Heart left ventricle (tissue), 16 donors: ENCODE measurements at places on chromosomes 2 and 18. TPM values are rescaled to one million over a fixed set of nuclear protein-coding genes. Genes with fewer than 3 reads are reported as not detected.

DNA sequence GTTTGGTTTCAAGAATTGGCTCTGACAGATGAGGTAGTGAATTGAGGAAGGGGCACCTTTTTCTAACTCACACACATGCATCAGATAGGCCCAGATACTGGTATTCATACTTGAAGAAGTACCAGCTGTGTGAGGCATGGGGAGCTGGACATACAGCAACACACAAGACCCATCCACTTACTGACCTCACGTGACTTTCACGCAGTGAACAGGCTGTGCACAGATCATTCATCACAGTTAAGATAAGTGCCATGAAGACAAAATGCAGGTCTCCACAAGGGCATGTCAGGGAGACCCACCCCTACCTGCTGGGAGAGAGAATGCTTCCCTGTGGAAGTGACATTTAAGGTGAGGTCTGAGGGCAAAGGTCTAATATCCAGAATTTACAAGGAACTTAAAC is 38.6 kb downstream of the SP110 start:
- DNase-seq = no peak
- no peaks in the 10 kb centered on the region for H3K27me3 ChIP-seq
- no peaks in the 10 kb centered on the region for H3K4me1 ChIP-seq
- H3K36me3 ChIP-seq = no peaks in the 10 kb centered on the region

GRCh38 chr2:241412144-241412543 is 56.1 kb downstream of the FARP2 start:
- H3K27me3 ChIP-seq = no peaks in the 10 kb centered on the region
- H3K36me3 ChIP-seq = peaks cover 97% of the 10 kb centered on the region
- no peak overlapping the region for H3K4me3 ChIP-seq
- no peak for DNase-seq

DNA sequence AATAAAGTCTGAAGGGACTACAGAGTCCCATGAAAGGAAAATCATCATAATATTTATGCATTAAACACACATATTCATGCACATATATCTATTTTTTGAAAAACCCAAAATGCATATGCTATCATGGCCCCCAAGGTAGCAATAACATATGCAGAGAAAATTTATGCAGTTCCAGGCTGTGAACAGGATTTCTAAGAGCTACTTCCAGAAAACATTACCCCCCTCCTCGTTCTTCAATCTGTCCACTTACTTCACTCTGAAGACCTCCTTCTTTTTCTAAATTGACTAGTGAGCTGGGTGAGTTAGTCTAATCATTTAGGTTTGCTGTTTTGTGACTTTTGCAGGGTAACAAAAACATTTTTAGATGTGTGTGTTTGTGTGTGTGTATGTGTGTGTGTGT is 376.4 kb upstream of the ZEB2 start:
- no peaks in the 10 kb centered on the region for H3K4me1 ChIP-seq
- no peak overlapping the region for H3K27ac ChIP-seq
- H3K4me3 ChIP-seq = no peak overlapping the region
- H3K27me3 ChIP-seq = no peaks in the 10 kb centered on the region
- H3K36me3 ChIP-seq = no peaks in the 10 kb centered on the region

DNA sequence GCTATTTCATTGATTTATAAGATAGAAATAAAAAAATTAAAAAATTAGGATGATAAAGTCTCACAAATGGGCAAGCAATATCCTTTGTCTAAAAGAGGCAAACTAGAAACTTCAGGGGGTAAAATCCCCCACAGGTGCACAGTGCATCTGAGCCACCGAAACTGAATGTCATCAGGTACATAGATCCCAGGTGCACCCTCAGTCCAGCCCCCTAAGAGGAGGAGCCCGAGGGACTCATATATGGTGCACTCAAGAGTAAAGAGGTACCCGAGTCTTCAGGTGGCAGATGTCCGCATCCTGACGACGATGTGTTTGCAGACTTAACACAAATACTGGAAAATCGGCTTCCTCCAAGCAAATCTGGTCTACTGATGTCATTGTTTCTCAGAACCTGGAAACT is 11.3 kb downstream of the QPCT start:
- H3K4me3 ChIP-seq = no peak overlapping the region
- no peaks in the 10 kb centered on the region for H3K4me1 ChIP-seq
- H3K36me3 ChIP-seq = no peaks in the 10 kb centered on the region
- H3K27me3 ChIP-seq = no peaks in the 10 kb centered on the region

Gene LHCGR
- 1.4 TPM for total RNA-seq

DNA sequence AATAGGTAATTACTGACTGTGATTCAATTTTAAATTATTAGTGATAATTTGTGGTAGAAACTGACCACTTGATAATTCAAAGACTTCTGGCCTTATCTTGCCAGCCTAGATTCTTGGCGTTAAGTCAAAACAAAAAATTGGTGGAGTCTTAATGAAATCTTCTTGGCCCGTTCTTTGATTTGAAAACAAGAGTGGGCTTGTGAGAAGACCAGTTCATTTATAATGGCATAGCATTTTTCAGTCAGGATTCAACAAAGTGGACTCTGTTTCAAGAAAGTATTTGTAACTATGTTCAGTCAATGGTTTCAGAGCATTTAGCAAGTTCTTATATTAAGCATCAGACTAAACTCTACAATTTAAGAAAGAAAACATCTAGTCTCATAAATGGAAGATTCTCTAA is 26.0 kb downstream of the ITGA4 start:
- H3K27ac ChIP-seq = no peak overlapping the region
- H3K27me3 ChIP-seq = no peaks in the 10 kb centered on the region
- H3K4me1 ChIP-seq = no peaks in the 10 kb centered on the region
- peaks cover 69% of the 10 kb centered on the region for H3K36me3 ChIP-seq

Gene NOL4
- not detected for total RNA-seq

Gene GALR1
- total RNA-seq = not detected

DNA sequence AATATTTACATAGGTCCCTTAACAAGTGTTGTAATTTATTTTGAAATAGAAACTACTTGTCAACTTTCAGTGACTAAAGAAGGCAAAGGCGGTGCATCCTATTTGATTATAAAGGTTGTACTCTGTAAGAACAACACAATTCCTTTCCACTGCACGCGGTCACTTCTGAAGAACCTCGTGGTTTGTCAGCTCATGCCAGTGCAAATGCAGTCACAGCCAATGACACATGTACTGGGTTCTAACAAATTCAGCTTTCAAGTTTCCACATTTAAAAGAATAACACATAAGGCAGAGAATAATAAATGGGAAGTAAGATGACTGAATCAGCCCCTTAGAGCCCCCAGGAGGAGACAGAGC is 39.7 kb downstream of the CYB5A start:
- peaks cover 21% of the 10 kb centered on the region for H3K36me3 ChIP-seq
- H3K27ac ChIP-seq = no peak overlapping the region
- no peak for DNase-seq
- peaks cover 27% of the 10 kb centered on the region for H3K4me1 ChIP-seq
- no peak overlapping the region for H3K4me3 ChIP-seq

DNA sequence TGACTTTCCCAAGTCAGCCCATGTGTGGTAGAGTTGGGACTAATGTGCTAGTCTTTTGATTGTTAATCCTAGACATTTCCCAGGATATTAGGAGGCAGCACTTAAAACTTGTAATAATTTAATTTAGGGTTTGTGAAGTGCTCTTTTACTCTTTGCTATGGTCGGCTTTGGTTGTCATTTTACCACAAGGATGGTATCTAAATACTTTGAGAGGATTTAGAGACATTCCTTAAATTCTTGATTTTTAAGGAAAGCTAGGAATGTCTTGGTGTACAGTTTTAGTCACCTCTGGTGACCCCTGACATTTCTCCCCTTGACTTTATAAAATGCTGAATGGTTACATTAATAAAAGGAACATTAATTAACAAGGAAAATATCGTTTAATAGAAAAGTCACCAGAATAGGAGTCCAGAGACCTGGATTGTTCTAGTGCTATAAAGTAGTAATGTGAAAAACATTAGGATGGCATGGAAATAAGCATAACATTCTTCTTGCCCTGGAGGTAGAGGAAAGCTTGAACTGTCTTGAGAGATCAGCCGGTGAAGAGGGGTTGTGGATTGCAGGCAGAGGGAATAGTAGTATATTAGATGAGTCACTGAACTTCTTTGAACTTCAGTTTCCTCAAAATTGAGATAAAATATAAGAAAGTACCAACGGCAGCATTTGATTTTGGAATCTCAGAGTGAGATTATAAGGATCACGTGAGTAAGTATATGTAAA is 209.2 kb downstream of the MCFD2 start:
- H3K4me3 ChIP-seq = no peak overlapping the region
- H3K36me3 ChIP-seq = no peaks in the 10 kb centered on the region
- no peak for DNase-seq
- H3K4me1 ChIP-seq = peaks cover 41% of the 10 kb centered on the region

DNA sequence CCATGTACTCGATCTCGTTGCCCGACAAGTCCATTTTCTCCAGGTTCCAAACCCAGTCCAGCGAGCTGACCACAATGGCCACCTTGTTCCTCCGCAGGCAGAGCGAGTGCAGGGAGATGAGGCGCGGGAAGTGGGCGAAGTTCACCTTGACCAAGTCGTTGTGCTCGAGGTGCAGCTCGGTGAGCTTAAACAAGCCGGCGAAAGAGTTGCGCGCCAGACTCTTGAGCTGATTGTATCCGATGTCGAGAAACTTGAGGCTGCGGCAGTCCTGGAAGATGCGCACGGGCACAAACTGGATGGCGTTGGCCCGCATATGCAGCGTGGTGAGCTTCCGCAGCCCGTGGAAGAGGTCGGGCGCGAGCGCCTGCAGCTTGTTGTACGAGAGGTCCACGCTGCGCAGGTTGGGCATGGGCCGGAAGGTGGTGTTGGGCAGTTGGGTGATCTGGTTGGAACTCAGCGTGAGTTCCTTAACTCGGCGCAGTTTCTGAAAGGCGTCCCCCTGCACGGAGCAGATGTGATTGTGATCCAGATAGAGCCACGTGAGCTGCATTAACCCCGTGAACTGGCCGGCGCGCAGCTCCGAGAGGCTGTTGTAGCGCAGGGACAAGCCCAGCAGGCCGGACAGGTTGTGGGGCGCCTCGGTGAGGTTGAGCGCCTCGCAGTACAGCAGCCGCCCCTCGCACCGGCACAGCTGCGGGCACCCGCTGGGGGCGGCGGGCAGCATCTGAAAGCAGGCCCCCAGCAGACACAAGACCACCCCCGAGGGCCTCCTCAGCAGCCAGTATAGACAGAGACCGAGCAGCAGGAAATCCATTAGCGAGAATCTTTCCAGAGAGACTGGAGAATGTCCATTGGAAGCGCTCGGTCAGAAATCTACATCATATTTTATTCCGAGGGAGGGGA is 1.3 kb downstream of the LRRTM1 start:
- no peaks in the 10 kb centered on the region for H3K36me3 ChIP-seq
- no peak for DNase-seq
- peaks cover 17% of the 10 kb centered on the region for H3K4me1 ChIP-seq
- H3K27me3 ChIP-seq = peaks cover 51% of the 10 kb centered on the region

GRCh38 chr2:39455826-39456225 is 18.7 kb upstream of the MAP4K3 start:
- H3K4me1 ChIP-seq = peaks cover 3% of the 10 kb centered on the region
- no peak for DNase-seq
- no peaks in the 10 kb centered on the region for H3K36me3 ChIP-seq
- no peak overlapping the region for H3K4me3 ChIP-seq

- no peaks in the 10 kb centered on the region for H3K36me3 ChIP-seq
- H3K27me3 ChIP-seq = no peaks in the 10 kb centered on the region
- H3K4me3 ChIP-seq = no peak overlapping the region
Measured at GRCh38 chr2:168515502-168515901, 59.4 kb downstream of the CERS6 start.

DNA sequence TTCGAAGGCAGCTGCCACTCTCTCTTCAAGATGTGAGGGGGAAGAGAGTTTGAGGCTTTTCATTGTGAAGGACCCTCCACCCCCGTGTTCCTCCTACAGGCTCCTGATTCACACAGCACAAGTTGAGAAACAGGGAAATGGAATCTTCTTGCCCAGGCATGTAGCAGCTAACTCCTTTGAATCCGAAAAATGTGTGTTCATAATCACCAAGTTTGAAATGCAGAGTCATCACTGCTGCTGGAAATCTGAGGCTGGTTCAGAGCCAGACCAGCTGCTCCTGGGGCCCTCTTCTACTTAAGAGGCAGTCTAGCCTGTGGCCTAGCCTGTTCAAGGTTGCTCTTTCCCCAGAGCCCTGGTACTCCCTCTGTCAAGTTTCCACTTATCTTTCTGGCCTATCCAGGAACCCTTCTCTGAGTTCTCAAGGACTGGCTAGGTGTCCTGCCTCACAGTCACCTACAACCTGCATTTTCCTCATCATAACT is 166.4 kb downstream of the TMEM247 start:
- no peaks in the 10 kb centered on the region for H3K36me3 ChIP-seq
- no peak overlapping the region for H3K27ac ChIP-seq
- no peaks in the 10 kb centered on the region for H3K27me3 ChIP-seq
- DNase-seq = peak; percentile 45
- no peak overlapping the region for H3K4me3 ChIP-seq
- H3K4me1 ChIP-seq = peaks cover 8% of the 10 kb centered on the region

Gene ANO7
- total RNA-seq = 1.8 TPM

- H3K27me3 ChIP-seq = no peaks in the 10 kb centered on the region
- H3K4me3 ChIP-seq = no peak overlapping the region
- no peaks in the 10 kb centered on the region for H3K36me3 ChIP-seq
- peaks cover 13% of the 10 kb centered on the region for H3K4me1 ChIP-seq
- H3K27ac ChIP-seq = no peak overlapping the region
Measured at GRCh38 chr2:25372405-25373268, 30.9 kb upstream of the DNMT3A start.

Gene CYP20A1
- total RNA-seq = 7.9 TPM

DNA sequence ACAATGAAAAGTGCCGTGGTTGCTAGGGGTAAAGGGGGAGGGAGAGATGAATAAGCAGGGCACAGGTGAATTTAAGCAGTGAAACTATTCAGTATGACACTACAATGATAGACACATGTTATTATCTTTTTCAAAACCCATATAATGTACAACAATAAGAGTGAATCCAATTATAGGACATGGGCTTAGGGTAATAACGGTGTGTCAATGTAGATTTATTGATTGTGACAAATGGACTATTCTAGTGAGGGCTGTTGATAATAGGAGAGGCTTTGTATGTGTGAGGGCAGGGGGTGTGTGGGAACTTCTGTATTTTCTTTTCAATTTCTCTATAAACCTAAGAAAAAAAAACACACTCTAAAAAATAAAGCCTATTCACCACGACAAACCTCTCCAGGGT is 223.8 kb downstream of the RIT2 start:
- H3K36me3 ChIP-seq = no peaks in the 10 kb centered on the region
- no peak for DNase-seq
- no peak overlapping the region for H3K27ac ChIP-seq
- no peaks in the 10 kb centered on the region for H3K27me3 ChIP-seq
- H3K4me3 ChIP-seq = no peak overlapping the region

Gene EML4
- total RNA-seq = 5.6 TPM
